ENCODE measurements at places on chromosomes 6 and 20.

DNA sequence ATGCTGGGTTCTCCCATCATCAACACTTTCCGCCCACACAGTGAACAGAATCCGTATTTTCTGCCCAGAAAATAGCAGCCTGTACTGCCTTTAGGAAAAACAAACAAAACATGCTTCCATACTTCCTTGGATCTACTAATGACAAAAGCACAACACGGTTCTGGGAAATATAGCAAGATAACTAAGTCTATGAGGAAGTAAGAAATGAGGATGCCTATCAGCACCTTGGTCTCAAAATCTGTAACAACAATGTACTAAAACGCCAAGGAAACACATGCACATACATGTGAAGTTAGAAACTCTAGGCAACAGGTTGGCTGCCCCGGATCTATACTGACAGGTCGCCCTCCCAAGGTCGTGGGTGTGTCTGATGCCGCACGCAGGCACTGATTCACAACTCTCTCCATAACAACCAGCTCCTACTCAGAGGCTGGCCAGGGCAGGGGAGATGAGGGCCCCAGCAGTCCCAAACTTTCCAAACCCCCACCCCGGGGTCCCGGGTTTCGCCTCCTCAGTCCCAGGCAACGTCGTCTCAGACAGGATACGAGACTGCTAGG, 710 bp downstream of the BTBD9 start:
- ATAC-seq = peak; percentile 73

- no peak for ATAC-seq
Observed at GRCh38 chr6:133358574-133359150, 117.5 kb downstream of the EYA4 start.

DNA sequence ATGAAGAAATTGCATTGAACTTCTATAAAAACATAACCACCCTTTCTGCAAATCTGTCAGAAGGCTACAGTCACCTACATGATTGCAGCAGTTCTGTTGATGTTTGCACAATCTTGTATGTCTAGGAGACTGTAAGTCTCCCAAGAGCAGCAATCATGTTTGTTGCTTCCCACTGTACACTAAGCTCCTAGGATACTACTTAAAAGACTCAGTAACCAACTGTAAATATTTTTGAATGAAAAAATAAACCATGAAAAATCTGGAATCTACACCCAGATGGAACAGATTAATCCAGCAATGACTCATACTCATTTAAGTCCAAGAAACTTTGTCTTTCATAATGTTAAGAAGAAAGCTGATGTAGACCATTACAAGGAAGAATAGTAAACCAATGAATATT, 168.5 kb upstream of the ATXN1 start:
- peak; percentile 100 for ATAC-seq

GRCh38 chr20:63262836-63263235, 8.6 kb upstream of the NKAIN4 start:
- ATAC-seq = no peak

DNA sequence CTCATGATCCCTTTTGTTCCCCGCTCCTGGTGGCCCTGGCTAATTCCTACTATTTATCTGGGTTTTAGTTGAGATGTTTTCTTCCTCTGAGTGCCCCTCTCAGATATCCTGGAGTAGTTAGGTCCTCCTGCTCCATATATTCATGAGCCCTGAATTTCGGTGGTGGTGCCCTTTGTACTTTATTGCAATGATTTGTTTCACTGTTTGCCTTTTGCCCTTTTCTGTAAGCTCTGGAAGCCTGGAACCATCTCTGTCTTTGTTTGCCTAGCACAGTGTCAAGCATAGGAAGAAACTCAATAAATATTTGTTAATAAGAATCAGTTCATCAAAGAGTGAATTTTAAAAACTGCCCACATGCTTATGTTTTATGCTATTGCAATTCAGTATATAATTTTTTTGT, 144.9 kb downstream of the DNAH8 start:
- no peak for ATAC-seq

GRCh38 chr6:137316626-137317025, 97.4 kb upstream of the IFNGR1 start:
- ATAC-seq = no peak

GRCh38 chr6:46788791-46789190, 4.4 kb upstream of the MEP1A start:
- no peak for ATAC-seq

DNA sequence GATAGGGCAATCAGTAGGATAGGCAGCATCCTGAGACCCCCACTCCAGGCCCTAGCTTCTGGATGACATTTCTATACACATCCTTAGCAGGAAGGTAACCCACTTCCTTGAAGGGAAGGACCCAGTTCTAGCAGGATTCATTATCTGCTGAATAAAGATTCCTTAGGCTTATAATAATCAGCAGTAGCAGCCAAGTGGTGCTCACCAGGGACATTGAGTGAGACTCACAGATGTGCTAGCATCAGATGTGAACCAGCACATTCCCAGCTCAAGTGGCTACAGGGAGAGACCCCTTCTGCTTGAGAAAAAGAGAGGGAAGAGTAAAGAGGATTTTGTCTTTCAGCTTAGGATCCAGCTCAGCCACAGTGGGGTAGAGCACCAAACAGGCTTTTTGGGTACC, 244.8 kb upstream of the UFL1 start:
- no peak for ATAC-seq

DNA sequence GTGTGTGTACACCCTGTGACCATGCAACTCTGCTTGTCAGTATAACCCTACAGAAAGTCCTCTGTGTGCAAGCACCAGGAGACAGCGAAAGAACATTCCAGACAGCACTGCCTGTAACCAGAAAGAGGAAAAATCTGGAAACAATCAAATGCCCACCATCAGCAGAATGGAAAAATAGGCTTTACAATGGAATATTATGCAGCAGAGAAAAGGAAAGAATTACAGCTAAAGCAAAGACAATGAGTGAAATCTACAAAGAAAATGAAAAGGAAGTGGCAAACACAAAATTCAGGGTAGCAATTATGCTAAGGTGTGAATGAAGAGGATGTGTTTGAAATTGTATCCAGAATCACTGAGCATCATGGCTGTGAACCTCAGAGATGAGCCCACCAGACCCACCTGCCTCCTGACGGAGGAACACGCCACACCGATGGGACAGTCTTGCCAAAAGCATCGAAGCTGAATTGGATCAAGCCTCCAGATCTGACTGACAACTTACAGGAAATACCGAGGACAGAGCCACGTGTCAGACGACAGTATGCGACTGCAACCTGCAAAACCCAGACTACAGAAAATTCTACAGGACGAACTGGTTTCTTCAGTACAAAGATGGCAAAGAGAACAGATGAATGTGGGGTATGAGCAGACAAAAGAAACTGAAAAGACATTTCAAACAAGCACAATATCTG, 133.2 kb downstream of the NFATC2 start:
- no peak for ATAC-seq

GRCh38 chr6:43915208-43915869, 145.3 kb downstream of the VEGFA start:
- ATAC-seq = no peak

Data from SK-N-SH treated with all-trans-retinoic acid at 6 μM for 48 hours (cell line).